Lower lobe of right lung (tissue), 2 donors: ENCODE measurements at places on chromosomes 3 and 15. TPM values are rescaled to one million over a fixed set of nuclear protein-coding genes. Genes with fewer than 3 reads are reported as not detected.

Gene USP19
- 60.4 TPM for total RNA-seq

Gene CPNE4
- total RNA-seq = 0.83 TPM

Gene SH2D7
- total RNA-seq = not detected

Gene GOLGA6D
- not detected for total RNA-seq

Gene MASP1
- total RNA-seq = 4.3 TPM

Gene MUSTN1
- 7.3 TPM for total RNA-seq

Gene DNAH1
- total RNA-seq = 16.4 TPM

Gene OR5K1
- not detected for total RNA-seq

- H3K36me3 ChIP-seq = no peaks in the 10 kb centered on the region
- H3K4me1 ChIP-seq = no peaks in the 10 kb centered on the region
- no peaks in the 10 kb centered on the region for H3K27me3 ChIP-seq
- no peak for DNase-seq
Observed at GRCh38 chr3:15477951-15478639, 43.4 kb downstream of the COLQ start.

DNA sequence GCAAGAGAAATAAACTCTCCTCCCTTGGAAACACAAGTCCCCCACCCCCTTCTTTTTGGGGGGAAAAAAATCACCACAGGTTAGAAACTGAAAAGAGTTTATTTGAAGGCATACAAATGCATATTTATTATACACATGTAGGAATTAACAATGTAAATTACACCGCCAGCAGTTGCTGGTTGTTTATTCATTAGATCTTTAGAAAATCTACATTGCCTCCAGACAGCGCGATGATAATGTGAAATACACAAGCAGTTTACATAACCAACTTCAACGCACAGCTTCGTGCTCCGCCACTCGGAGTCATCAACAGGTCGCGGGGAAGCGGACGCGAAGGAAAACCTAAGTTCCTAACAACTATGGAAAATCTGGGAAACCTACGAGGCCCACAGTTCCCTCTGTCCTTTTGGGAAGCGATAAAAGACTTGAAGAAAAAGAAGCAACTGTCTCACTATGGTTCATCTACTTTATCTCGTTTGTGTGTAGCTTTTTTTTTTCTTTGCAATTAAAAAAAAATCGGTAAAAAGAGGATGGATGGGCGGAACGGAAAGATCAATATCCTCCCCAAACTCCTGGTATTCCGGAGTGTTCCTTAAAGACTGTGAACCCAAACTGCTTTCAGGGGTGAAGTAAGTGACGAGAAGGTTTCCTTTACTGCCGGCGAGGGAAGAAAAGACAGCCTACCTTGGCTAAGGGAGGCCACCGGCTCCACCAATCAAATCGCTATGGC is 8.4 kb upstream of the FOXB1 start:
- no peak overlapping the region for H3K4me3 ChIP-seq
- peaks cover 94% of the 10 kb centered on the region for H3K27me3 ChIP-seq
- no peak for DNase-seq
- no peak overlapping the region for H3K27ac ChIP-seq
- H3K4me1 ChIP-seq = peaks cover 13% of the 10 kb centered on the region

DNA sequence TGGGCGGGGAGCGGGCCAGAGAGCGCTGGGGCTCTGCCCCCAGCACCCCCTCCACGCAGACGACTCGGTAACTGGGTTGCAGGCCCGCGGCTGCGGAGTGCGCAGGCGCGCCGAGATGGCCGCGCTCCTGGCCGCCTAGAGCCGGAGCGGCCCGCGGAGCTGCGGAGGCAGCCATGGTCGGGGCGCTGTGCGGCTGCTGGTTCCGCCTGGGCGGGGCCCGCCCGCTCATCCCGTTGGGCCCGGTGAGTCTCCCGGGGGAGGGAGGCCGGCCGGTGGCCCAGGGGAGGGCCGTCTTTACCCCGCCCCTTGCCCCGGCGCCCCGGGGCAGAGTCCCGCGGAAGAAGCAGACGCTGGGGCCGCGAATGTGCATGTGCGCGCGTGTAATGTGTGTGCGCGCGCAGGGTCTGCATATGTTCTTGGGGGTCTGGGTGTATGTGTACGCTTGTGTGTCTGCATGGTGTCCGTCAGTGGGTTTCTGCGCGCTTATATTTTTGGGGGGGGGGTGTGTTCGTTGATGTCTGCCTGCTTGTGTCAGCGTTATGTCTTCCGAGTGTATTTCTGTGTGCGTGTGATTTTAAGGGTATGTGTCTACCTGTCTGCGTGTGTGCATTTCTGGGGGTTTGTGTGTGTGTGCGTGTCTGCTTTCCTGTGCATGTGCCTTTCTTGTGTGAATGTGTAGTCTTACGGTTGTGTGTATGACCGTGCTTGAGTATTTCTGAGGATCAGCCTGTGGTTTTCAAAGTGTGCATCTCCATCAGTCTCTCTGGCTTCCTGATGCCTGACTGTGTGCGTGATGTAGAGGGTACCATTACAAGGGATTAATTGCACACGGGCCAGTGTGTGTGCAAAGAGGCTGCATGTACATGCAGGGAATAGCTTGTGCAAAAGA is at the start of gene ABHD14A:
TSS of gene ABHD14A (plus strand) at position 102 of the 889 bp plus-strand sequence. CDS start at position 174, 72 bp downstream.
- peaks cover 39% of the 10 kb centered on the region for H3K4me1 ChIP-seq
- H3K36me3 ChIP-seq = no peaks in the 10 kb centered on the region
- peak; percentile 83 for DNase-seq
- peak within 1 kb of the TSS; percentile 97 for H3K27ac ChIP-seq
- no peaks in the 10 kb centered on the region for H3K27me3 ChIP-seq

- DNase-seq = no peak
- H3K27ac ChIP-seq = no peak overlapping the region
- H3K36me3 ChIP-seq = peaks cover 59% of the 10 kb centered on the region
- no peak overlapping the region for H3K4me3 ChIP-seq
- H3K27me3 ChIP-seq = no peaks in the 10 kb centered on the region
Observed at GRCh38 chr3:126441256-126441880, 34.3 kb downstream of the ZXDC start.

DNA sequence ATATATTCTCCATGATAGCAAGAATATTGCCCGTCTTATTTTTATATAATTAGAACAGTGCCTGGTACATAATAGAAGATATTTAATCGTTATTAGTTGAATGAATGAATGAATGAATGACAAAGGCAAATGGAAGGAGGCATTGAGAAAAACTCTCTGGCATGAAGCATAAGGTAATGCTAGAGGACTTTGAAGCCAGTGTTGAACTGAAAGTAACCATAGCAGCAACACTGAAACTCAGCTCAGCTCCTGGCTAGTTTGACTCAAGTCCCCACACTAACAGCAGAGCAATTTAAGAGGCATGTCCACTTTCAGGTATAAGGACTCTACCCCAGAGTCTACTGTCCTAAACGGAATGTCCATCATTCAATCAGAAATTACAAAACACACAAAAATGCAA is 227.0 kb downstream of the CPNE4 start:
- H3K4me3 ChIP-seq = no peak overlapping the region
- H3K4me1 ChIP-seq = no peaks in the 10 kb centered on the region
- H3K27ac ChIP-seq = no peak overlapping the region
- H3K36me3 ChIP-seq = no peaks in the 10 kb centered on the region

- H3K36me3 ChIP-seq = no peaks in the 10 kb centered on the region
- no peak for DNase-seq
- H3K27ac ChIP-seq = no peak overlapping the region
- no peaks in the 10 kb centered on the region for H3K4me1 ChIP-seq
- no peaks in the 10 kb centered on the region for H3K27me3 ChIP-seq
- H3K4me3 ChIP-seq = no peak overlapping the region
Observed at GRCh38 chr3:16667633-16668032, 62.4 kb upstream of the DAZL start.

DNA sequence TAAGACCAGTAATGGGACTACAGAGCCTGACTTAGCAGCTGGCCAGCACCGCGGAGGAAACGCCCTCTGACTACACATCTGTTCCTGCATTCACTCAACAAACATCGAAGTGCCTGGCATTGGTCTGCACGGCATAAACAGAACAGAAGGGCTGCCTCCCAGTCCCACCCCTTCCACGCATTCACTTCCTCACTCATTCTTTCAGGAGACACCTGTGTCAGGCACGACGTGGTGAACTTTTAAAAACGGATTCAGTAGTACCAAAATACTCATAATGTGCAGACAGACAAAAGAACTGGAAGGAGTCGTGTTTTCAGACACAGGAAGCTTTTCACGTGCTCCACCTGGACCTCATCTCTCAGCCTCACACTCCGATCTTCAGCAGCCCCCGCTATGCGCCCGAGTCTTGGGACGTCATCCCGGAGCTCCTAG is 123.3 kb downstream of the XXYLT1 start:
- no peaks in the 10 kb centered on the region for H3K36me3 ChIP-seq
- H3K4me3 ChIP-seq = peak overlapping the region; percentile 39
- peaks cover 66% of the 10 kb centered on the region for H3K4me1 ChIP-seq
- H3K27ac ChIP-seq = peak overlapping the region; percentile 83
- H3K27me3 ChIP-seq = no peaks in the 10 kb centered on the region

DNA sequence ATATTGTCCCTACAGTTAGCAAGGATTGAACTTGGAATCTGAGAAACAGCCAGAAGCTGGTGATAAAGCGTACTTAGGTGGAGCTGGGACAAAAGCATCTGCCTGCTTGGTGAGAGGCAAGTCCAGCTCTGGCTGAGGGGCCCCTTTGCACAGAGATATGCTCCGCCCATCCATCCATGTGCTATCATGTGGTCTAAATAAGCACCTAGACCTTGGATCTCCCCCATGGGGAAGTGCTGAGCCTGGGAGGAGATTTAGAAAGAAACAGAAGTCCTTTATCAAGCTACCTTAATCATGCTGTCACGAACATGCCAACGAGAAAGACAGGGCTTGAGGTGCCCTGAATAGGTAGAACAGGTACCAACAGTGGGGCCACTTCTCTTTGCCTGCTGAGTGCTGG is 369.5 kb downstream of the FOXP1 start:
- no peak overlapping the region for H3K4me3 ChIP-seq
- no peak overlapping the region for H3K27ac ChIP-seq
- H3K36me3 ChIP-seq = no peaks in the 10 kb centered on the region
- H3K4me1 ChIP-seq = peaks cover 13% of the 10 kb centered on the region
- no peaks in the 10 kb centered on the region for H3K27me3 ChIP-seq

GRCh38 chr15:56045068-56045748 is 51.8 kb upstream of the NEDD4 start:
- H3K4me3 ChIP-seq = no peak overlapping the region
- peaks cover 8% of the 10 kb centered on the region for H3K4me1 ChIP-seq
- DNase-seq = no peak

GRCh38 chr3:147387885-147388699 is 18.3 kb downstream of the ZIC4 start:
- peaks cover 13% of the 10 kb centered on the region for H3K4me1 ChIP-seq
- H3K36me3 ChIP-seq = no peaks in the 10 kb centered on the region
- DNase-seq = no peak
- H3K27me3 ChIP-seq = peaks cover 100% of the 10 kb centered on the region

DNA sequence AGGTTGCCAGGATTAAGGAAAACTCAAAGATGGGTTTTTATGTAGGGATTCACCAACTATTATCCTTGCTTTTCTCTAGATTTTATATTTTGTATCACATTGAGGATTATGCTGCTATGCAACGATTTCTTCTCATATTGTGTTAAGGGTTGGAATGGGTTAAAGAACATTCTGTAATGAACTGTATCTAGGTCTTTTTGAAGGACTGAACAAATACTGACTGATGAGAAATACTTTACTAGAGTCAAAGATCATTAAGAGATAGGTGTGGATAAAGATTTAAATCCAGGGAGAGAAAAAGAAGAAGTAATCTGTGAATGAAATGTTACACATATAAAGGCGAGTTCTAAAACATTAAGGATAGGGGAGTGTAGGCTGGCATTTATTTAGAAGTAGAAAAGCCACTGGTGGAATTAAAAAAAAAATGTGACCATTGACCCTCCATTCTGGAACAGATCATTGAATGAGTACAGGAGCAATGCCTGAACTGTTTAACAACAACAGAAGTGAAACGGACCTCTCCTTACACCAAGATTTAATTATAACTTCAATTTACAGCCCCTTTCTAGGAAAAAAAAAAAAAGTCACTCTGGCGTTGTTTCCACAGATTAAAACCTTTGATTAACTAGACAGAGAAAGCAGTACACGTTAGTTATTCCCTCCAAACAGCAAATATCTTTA is 39.2 kb downstream of the PROS1 start:
- no peaks in the 10 kb centered on the region for H3K4me1 ChIP-seq
- H3K4me3 ChIP-seq = no peak overlapping the region
- no peak for DNase-seq

DNA sequence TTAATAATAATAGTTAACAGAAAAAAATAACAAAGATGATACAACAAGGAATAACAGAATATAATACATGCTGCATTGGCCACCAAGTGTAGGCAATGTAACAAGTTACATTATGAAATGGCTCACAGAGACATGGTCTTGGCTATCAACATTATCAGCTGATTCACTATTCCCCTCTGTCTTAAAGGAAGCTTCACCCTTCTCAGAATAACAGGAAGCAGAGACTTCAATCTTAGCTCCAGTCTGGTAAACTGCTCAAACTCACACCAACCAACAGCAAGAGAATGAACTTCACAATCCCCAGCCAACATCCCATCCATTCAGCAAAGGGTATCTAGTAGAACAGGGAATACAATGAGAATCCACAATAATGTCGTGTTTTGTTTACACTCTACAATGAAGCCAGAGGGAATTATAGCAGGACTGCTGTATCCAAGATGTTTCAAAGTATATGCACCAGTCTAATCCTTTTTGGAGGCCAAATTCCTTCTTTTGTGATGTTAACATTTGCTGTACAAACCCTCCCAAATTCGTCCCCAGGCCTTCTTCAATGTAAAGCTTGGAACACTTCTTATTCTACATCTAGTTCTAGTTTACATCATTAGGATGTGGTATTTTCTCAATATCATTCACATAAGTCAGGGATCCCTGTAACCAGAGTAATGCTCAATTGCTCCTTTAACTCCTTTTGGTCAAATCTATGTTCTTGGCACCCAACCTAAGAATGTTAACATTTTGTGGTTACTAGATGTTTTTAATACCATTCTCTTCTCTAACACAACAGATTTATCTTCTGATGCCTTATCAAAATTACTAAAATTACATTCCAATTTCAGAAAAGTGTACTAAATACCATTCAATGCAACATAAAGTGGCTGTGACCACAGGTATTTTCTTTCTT is 52.4 kb upstream of the CMSS1 start:
- H3K4me1 ChIP-seq = no peaks in the 10 kb centered on the region
- no peak overlapping the region for H3K4me3 ChIP-seq
- H3K36me3 ChIP-seq = no peaks in the 10 kb centered on the region
- no peaks in the 10 kb centered on the region for H3K27me3 ChIP-seq
- no peak for DNase-seq

- H3K4me1 ChIP-seq = peaks cover 40% of the 10 kb centered on the region
- H3K36me3 ChIP-seq = peaks cover 57% of the 10 kb centered on the region
- DNase-seq = no peak
- no peaks in the 10 kb centered on the region for H3K27me3 ChIP-seq
Observed at GRCh38 chr3:156694536-156694935, 20.1 kb downstream of the TIPARP start.
